ENCODE measurements at places on chromosomes 5 and 9. TPM values are rescaled to one million over a fixed set of nuclear protein-coding genes. Genes with fewer than 3 reads are reported as not detected.

Gene PCDHGB6
- 0.13 TPM for total RNA-seq

Gene SHISAL2B
- not detected for total RNA-seq

Gene CCL27
- not detected for total RNA-seq

Gene IL17B
- total RNA-seq = not detected

Gene NINJ1
- 79.0 TPM for total RNA-seq

Gene ARSI
- total RNA-seq = 26.6 TPM

Gene SOX30
- not detected for total RNA-seq

Gene CHSY3
- 0.17 TPM for total RNA-seq

Gene SYK
- total RNA-seq = 0.03 TPM

Gene PNPLA7
- 0.59 TPM for total RNA-seq

Gene NTNG2
- 3.1 TPM for total RNA-seq
